H1 (cell line): ENCODE measurements at places on chromosomes 2 and 18. TPM values are rescaled to one million over a fixed set of nuclear protein-coding genes. Genes with fewer than 3 reads are reported as not detected.

GRCh38 chr2:103123516-103123915 lies 361.7 kb downstream of the TMEM182 start:
- no peak for DNase-seq

- DNase-seq = no peak
These were observed 236.4 kb downstream of the ATAD2B start for GRCh38 chr2:23690421-23691105.

GRCh38 chr2:162424816-162425215 lies 80.9 kb downstream of the GCA start:
- DNase-seq = no peak

GRCh38 chr2:19532547-19533196 lies 174.2 kb upstream of the OSR1 start:
- DNase-seq = no peak

GRCh38 chr2:68426848-68427579 lies 40.1 kb downstream of the FBXO48 start:
- no peak for DNase-seq

GRCh38 chr2:99181624-99182000 lies 628 bp downstream of the MRPL30 start:
- DNase-seq = no peak

GRCh38 chr2:143558665-143559064 lies 429.4 kb downstream of the ARHGAP15 start:
- no peak for DNase-seq

- DNase-seq = no peak
These were observed 55.4 kb upstream of the CD28 start for GRCh38 chr2:203650860-203651613.

DNA sequence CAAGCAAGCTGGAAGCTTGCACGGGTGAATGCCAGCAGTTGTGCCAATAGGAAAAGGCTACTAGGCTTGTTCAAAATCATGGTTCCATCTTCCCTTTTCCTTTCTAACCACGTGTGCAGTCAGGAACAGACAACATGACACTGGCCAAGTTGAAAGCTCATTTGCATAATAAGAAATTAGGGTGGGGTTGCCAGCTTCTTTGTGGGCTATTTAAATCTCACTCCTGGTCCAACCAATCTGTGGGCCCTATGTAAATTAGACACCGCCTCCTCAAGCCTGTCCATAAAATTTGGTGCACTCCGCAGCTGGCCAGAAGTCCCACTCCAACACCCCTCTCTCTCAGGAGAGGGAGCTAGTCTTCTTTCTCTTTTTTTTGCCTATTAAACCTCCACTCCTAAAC lies 1948.4 kb upstream of the PIK3C3 start:
- no peak for DNase-seq

DNA sequence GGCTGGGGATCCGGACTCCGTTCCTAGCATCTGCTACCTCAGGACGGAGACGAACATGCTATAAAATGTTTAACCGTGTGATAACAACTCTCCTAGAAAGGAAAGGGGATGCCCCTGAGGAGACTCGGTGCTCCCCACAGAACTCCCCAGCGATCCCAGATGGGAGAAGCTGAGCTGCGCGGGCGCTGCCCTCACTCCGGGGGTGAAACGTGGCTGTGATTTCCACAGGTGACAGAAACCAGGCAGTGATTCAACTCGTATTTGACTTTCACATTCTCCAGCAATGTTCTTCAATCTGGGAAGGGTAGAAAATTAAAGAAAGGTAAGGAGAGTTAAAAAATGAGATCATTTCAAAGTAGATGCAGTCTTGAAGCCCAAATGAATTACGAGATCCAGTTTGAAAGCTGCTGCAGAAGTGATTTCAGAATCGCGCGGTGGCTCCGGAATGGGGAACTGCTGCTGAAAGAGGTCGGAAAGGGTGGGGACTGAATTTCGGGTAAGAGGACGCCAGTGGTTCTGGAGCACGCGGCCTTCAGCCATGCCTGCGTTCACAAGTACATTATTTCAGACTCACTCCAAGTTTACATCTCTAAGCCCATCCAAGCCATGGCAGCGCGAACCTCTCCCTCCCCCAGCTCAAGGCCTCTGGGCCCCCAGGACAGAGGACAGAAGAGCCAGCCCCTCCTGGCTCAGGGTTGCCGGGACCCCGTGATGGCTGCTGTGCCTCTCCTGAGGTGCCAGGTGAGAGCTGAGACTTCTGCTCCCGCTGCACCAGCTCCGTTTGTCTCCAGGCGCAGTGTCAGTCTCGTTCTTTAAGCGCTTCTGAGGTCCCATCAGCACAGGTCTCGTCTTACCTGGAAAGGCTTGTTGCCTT lies 39.5 kb downstream of the ADNP2 start:
- no peak for DNase-seq

DNA sequence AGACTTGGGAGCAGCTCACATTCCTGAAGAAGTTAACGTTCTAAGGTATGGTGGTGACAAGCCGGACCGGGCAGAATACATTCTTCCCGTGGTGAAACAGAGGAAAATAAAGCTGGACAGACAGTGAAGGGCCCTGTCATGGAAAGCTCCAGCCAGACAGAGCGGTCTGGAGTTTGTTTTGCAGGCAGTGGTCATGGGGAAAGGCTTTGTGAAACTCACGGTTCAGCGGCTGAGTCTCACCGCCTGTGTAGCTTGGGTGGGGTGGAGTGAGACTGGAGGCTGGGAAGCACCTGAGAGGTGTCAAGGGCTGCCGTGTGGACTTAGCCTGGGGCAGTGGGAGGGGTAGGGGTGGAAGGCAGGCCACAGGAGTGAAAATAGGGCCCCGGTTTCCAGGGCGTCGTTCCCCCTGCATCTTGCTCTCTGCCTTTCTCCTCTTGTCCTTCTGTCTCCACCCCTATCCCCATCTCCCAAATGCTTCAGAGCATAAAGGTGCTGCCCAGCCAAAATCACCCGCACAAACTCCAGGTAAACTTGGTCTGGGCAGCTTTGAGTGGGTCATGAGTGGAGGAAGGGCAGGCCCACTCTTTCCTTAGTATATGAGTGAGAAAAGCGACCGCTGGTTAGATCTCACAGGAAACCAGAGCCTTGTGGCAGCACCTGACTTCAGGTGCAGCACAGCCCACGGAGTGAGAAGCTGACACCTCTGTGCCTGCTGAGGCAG lies 11.4 kb upstream of the SLC20A1 start:
- no peak for DNase-seq

- DNase-seq = no peak
These were observed 160.3 kb upstream of the COL3A1 start for GRCh38 chr2:188813857-188814256.

DNA sequence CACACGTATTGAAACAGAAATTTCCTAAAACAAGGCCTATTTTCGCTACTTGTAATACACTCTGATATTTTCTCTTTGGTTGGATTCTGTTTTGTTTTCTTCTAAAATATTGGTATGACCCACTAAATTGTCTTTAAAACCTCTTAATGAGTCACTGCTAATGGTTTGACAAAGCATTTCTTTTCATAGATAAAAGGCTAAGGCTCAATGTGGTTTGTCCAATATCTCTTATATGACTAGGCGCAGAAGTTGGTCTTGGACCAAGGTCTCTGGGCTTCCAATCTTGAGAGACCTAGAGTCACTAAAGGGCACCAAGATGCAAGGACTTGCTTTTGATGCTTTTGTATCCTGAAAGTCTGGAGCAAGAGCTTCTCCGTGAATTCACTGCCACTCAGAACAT lies 498.2 kb upstream of the TCF4 start:
- no peak for DNase-seq

DNA sequence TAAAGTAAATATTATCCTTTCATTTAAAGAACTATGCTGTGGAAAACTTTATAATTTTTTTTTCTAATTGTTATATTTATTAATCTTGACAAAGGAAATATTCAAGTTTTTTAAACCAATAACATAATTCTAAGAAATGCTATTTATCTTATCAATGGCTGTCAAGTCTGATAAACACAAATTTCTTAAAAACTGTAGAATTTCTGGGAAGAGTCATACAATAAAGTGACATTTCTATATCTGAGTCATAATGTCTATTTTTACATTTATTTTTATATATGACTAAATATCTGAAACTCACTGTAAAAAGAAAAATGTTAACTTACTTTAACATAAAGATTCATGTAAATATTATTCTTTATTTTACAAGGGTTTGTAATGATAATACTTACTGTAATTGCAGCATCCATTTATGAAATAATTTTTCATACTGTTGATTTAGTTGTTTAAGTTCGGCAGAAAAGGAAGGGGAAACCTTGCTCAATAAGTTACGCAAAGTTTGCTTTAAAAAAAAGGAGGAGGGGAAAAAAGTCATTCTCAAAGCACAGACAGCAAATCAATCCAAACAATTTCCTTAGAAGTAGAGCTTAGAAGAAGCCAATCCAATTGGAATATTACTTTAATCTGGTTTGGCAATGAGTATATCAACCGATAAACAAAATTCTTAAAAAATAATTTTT lies 32.4 kb downstream of the ORC2 start:
- DNase-seq = no peak

- no peak for DNase-seq
These were observed 112.0 kb downstream of the MBP start for GRCh38 chr18:77020561-77020960.

DNA sequence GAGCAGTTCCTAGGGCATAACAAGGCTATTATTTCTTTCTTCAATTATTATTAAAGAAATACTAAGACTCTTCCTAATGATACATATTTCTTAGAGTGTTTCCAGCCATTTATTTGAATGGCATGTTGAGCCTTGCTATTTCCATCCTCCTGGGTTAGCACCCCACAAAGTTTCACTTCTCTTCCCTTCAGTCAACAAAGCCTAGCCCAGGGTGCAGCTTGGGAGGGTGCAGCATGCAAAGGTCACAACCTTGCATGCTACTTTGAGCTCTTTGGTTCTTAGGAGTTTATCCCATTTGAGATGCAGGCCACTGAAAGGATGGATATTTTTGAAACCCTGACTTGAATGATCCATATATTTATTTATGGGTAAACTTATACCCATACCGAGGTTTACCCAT lies 454.4 kb upstream of the MEIS1 start:
- no peak for DNase-seq

GRCh38 chr2:231387904-231388724 lies 7.4 kb upstream of the B3GNT7 start:
- no peak for DNase-seq

GRCh38 chr2:16150456-16151280 lies 210.3 kb downstream of the MYCN start:
- DNase-seq = peak; percentile 13

GRCh38 chr2:204643326-204643725 lies 98.1 kb downstream of the PARD3B start:
- no peak for DNase-seq

- DNase-seq = peak; percentile 99
These were observed at the start of gene SEPTIN2 for GRCh38 chr2:241315879-241316631. Gene SEPTIN2, plus strand, starts transcription at chr2:241315925. Its CDS starts 8,308 bp downstream, at chr2:241324233.

- DNase-seq = no peak
These were observed 22.5 kb upstream of the TCF4 start for GRCh38 chr18:55610506-55610905.

- no peak for DNase-seq
These were observed 11.5 kb downstream of the GCC2 start for GRCh38 chr2:108460345-108461037.

DNA sequence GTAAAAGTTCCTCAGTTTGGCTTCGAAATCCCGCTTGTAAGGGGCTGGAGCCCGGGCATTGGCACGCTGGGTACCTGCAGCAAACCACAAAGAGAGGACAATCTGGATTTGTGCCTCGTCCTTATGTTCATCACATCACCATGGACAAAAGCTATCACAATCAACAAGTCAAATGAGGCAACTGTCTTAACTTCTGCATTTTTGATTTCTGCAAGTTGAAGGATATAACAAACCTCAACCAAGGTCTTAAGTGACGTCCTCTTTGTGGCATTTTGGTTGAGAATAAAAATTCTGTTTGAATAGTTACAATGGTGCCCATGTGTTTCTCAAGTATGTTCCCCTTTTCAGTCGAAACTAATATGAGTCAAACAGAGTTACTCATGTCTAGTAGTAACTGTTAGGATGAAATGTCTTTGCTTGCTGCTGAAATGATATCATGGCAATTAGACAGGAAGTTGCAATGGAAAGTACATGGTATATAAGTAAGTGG lies 70.8 kb upstream of the STK17B start:
- no peak for DNase-seq

- no peak for DNase-seq
These were observed 658.0 kb upstream of the CDH2 start for GRCh38 chr18:28834889-28835288.

DNA sequence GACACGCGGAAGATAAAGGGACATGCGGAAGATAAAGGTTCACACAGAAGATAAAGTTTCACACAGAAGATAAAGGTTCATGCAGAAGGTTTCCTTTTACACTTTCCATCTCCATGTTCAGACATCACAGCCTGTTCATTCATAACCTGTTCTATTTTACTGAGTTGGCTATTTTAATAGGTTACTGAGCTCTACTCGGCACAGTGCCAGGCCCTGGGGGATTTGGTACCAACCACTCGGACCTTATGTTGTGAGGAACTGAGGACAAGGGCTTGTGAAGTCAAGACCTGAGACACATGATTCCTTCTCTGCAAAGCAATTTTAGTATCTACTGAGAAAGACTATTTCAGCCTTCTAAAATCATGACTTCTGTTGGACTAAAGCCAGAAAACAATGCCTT lies 75.0 kb upstream of the ALKAL2 start:
- DNase-seq = no peak

GRCh38 chr2:160478660-160479059 lies 14.9 kb downstream of the RBMS1 start:
- DNase-seq = no peak

GRCh38 chr2:231597627-231598026 lies 5.0 kb downstream of the TEX44 start:
- no peak for DNase-seq

GRCh38 chr18:3624935-3625741 lies 175.2 kb downstream of the TGIF1 start:
- DNase-seq = no peak

GRCh38 chr2:118186110-118186857 lies 98.0 kb downstream of the INSIG2 start:
- DNase-seq = peak; percentile 90

- no peak for DNase-seq
These were observed 52.4 kb downstream of the FAM168B start for GRCh38 chr2:131040661-131041401.

DNA sequence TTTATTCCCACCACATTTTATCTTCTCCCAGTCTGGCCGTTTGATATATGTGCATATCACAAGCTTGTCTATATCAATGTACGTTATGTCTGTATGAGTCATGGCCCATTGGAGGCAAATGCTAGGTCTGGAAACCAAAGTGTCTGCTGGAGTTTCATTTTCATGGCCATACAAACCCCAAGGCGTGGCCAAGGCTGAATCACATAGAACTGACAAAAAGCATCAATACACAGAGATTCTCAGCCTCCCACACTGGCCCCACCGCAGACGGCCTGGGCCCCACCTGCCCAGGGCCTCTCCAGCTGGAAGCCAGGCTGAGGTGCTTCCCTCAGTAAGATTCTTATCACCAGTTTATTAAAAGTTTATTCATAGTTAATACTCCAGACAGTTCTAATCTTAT lies 40.5 kb upstream of the SALL3 start:
- DNase-seq = no peak

Gene TCF23
- not detected in 2 replicates for total RNA-seq

Gene FSHR
- total RNA-seq = not detected in 2 replicates

Gene BCS1L
- total RNA-seq = 22.0 and 23.7 TPM in 2 replicates

Gene LOXL3
- 19.5 and 22.4 TPM in 2 replicates for total RNA-seq

Gene CPLX4
- total RNA-seq = not detected in 2 replicates

Gene RIT2
- total RNA-seq = 2.5 and 3.2 TPM in 2 replicates

Gene TMEM198
- total RNA-seq = 10.2 and 11.0 TPM in 2 replicates

Gene CCDC138
- 29.8 and 31.6 TPM in 2 replicates for total RNA-seq

Gene IL1A
- total RNA-seq = 0.34 and 0.74 TPM in 2 replicates

Gene LRRTM4
- 8.1 and 9.5 TPM in 2 replicates for total RNA-seq

Gene ADAM17
- total RNA-seq = 23.5 and 25.1 TPM in 2 replicates

Gene CYS1
- total RNA-seq = 0.13 and 0.25 TPM in 2 replicates

Gene SEMA4F
- total RNA-seq = 3.1 and 3.4 TPM in 2 replicates

Gene RAD51AP2
- total RNA-seq = 0.08 and 0.20 TPM in 2 replicates

Gene DTNA
- 29.0 and 32.7 TPM in 2 replicates for total RNA-seq

Gene CDH2
- total RNA-seq = 53.8 and 56.5 TPM in 2 replicates

Gene RAB3GAP1
- 25.7 and 28.6 TPM in 2 replicates for total RNA-seq

Gene PCARE
- not detected in 2 replicates for total RNA-seq
